ENCODE measurements at places on chromosomes 4 and X. TPM values are rescaled to one million over a fixed set of nuclear protein-coding genes. Genes with fewer than 3 reads are reported as not detected.

The SYTL4 gene
- 2.8 TPM for total RNA-seq

The SH3D19 gene
- 25.5 TPM for total RNA-seq

The BGN gene
- not detected for total RNA-seq

The DDIT4L gene
- total RNA-seq, result 0.37 TPM
